ENCODE measurements at places on chromosomes 1 and 21.

DNA sequence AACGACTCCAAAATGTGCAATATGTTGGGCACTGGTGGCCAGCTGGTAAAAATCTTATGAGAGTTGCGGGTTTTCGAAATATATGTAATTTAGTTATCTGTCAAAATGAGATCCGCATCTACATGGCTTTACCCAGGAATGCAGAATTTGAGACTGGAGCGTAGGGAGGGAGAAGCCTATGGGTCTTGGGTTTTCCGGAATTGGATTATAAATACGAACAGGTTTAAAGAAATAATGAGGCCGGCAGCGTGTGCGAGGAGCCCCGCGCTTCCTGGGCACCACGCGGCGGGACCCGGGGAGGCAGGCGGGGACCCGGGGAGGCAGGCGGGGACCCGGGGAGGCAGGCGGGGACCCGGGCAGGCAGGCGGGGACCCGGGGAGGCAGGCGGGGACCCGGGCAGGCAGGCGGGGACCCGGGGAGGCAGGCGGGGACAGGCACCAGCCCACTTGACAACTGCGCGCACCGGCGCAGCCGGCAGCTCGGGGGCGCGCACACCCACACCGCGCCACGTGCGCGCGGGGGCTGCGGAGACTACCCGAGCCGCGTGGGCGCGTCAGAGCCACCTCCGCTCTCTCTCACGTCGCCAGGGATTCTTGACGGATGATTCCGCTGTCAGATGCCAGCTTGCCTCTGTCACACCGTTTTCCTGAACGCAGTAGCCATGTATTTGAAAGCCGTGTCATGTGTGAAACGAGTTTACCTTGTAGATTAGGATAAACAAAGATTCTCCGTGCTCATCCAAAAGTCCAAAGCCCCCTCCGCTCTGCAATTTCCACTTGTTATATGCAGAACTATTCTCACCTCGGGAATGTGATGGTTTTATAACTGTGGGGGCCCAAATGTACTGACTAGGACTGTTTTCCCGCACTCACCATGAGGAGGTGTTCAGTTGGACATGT lies 54.3 kb upstream of the HNRNPU start:
- DNase-seq = peak; percentile 68

DNA sequence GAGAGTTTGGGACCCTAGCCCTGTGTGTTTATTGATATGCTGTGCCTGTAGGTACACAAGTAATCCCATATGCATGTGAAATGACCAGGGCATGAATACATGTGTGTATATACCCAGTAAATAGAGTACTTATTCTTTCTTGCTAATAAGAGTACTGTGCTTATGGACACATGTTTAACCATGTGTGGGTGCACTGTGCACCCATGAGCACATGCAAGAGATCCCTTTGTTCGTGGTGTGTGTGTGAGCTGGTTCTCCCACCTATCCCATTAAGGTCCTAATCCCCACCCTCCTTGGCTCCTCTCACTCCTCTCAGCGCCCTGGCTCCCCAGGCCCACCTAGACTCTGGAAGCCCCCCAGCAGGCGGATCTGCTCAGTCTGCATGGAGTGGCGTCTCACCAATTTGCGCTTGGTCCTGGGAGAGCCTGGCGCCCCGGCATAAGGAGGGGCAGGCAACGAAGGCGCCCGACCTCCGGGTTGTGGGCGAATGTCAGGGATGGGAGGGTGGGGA lies 2.2 kb upstream of the LIX1L start:
- no peak for DNase-seq

DNA sequence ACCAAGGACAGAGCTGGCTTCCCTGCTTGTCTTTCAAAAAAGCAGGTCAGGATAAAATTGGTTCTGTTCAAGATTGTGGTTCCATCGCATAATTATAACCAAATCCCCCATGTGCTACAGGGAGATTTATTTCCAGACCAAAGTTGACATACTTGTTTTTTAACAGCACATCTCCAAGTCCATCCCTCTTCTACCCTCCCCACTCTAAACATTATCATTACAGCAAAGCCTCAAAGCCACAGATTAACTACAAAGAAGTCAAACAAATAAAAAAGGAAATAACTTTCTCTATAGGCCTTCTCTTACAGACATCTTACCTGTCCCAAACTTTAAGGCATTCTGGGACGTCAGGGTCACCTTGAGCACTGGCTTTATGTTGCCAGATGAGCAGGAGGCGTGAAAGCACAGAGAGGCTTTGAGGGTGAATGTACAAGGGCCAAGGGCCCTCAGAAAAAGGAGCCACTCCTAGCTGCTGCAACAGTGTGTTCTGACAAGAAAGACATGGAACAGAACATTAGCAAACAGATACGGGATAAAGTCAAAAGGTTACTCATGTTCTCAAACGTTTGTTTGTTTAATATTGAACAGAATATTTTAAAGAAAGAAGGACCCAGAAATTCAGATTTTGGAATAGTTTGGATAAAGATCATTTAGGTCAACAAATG lies 31.2 kb downstream of the UBR4 start:
- no peak for DNase-seq

DNA sequence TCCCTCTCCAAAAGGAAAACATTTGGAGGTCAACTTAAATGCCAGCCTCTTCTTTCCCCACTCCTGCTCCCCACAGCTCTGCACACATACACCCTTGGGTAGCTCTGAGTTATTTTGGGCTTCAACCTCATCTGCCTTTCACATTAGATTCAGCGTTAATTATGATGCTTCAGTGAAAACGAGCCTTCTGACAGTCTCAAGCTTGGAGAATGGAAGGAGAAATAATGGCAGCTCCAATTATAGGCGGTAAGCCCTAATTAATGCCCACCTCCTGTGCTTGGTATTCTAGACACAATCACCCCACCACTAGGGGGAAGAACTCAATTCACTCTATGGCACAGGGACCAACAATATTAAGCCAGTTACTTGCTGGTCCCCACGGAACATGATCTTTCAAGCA lies 397.9 kb downstream of the BRINP2 start:
- DNase-seq = no peak

DNA sequence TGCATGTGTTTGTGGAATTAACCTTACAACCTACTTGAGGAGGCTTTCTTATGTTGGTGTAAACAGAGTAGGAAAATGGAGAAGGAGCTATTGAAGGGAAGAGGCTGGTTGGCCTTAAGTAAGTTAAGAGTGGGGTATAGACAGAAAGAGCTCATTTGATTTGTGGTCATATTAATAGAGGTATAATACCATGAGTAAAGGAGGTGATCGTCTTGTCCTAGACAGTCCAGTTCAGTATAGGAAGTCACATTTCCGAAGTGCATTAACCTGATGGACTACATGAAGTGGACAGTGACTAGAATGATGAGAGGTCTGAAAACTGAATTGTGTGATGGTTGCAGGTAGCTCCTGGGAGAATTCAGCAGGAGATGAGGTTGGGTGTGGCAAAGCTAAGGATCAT lies 215.4 kb upstream of the ZC3H12A start:
- DNase-seq = no peak

- DNase-seq = peak; percentile 77
These were observed 14.0 kb downstream of the SLC37A1 start for GRCh38 chr21:42527489-42528158.

DNA sequence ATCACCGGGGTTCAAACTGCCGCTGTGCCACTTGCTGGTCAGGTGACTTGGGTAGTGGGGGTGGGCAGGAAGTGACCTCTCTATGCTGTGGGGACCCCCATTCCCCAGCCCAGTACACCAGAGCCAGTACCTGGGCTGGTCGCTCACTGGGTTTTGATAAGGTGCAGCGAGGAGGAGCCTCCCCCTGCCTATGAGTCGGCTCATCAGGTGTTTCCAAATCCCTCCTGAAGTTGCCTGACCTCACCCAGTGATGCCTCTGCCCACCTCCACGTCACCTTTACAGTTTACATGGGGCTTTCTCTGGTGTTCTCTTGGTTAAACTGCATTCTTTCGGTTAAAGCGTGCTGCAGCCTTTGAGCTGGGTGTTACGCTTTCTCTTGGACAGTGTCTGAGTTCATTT lies 58.2 kb downstream of the ARHGEF10L start:
- DNase-seq = no peak

- no peak for DNase-seq
These were observed 3.1 kb downstream of the TNNI1 start for GRCh38 chr1:201418461-201418860.

- DNase-seq = no peak
These were observed 141.8 kb downstream of the NRIP1 start for GRCh38 chr21:14922980-14923379.

- DNase-seq = no peak
These were observed 7.1 kb downstream of the ACOT7 start for GRCh38 chr1:6386371-6386949.

GRCh38 chr1:36400825-36401601 lies 3.3 kb upstream of the LSM10 start:
- DNase-seq = peak; percentile 34

- DNase-seq = peak; percentile 50
These were observed 8.7 kb upstream of the TTF2 start for GRCh38 chr1:117051224-117052064.

DNA sequence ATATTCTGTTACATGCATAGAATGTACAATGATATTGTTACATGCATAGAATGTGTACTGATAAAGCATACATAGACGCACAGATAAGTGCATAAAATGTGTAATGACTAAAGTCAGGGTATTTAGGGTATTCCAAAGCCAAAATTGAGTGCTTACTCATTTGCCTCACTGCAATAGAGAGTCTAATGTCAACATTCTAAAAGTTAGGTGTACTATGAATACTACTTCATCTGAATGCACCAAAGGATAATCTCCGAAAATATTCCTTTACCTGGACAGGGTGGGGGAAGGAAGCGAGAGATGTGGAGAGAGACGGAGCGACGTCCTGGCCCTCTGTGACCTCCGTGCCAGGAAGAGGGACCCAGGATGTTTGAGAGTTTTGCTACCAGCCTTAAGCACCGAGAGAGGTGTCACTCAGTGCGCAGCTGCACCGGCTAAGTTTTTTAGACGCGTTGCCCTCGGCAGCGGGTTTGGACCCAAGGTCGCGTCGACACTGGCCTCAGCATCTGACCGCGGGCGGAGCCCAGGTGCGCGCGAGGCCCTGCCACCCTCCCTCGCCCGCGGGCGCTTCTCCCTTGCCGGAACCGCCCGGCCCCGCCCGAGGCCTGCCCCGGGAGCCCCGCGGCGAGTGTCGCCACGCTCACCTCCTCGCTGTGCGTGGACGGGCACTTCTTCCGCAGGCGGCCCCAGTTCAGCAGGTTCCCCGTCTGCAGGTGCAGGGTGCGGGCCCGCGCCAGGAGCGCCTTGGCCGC lies 660 bp downstream of the GCLM start:
- DNase-seq = peak; percentile 56

DNA sequence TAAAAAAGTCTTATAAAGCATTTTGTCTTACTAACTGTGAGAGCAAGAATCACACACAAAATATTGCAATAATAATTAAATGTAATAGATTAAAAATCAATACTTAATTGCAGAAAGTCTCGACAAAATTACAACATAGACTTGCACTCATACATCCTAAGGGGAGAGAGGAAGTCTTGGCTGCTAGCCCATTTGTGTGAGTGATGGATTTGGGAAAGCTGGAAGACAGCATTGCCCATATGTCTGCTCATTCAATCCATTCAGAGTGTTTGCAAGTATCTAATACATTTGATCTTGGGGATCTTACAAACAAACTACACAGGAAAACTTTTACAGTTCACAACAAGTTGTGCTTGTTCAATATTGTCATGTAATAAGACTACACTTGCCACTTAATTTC lies 140.5 kb downstream of the COL11A1 start:
- no peak for DNase-seq

DNA sequence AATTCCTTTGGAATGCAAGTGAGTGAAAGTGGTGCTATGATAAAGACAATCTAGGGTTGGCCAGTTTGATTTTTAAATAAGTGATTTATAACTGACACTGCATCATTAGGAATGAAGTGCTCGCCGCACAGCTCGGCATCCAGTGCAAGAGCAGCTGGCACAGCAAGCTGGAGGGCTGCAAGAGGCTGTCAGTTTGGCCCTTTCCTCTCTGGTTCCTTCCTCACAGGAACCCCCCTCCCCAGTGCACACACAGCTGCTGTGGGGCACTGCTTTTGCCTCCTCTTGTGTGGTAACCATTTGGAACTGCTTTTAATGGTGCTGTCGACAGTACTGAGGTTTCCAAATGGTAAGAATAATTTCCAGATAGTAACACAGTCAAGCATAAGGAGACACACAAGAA lies 10.4 kb upstream of the BCAR3 start:
- no peak for DNase-seq

GRCh38 chr1:10968411-10968826 lies 44.0 kb upstream of the TARDBP start:
- DNase-seq = no peak

GRCh38 chr1:181149326-181150125 lies 61.0 kb downstream of the IER5 start:
- peak; percentile 62 for DNase-seq

- no peak for DNase-seq
These were observed 20.7 kb upstream of the AHCYL1 start for GRCh38 chr1:109963864-109964263.

- no peak for DNase-seq
These were observed 2.9 kb upstream of the DIP2A start for GRCh38 chr21:46455575-46456385.

GRCh38 chr1:175787881-175788280 lies 44.5 kb upstream of the TNR start:
- DNase-seq = no peak

DNA sequence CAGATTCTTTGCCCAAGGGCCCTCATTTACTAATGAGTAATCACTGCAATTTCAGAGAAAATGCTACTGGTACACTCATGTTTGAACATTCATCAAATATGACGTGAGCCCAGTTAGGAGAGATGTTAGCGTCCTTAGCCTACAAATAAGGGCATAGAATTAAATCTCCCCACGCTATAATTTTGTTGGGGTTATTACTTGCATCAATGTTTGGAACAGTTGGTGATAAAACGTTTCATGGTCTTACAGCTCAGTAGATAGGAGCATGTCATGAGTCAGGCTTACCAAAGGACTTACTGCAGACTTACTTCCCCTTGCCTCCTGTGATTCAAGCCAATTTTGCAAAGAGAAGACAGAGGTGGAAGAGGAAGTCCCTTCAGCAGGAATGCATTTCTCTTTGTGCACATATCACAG lies 304.0 kb downstream of the KIF26B start:
- DNase-seq = no peak

Data from CD8-positive, alpha-beta T cell (primary cell).